ENCODE measurements at places on chromosomes 3 and 15.

DNA sequence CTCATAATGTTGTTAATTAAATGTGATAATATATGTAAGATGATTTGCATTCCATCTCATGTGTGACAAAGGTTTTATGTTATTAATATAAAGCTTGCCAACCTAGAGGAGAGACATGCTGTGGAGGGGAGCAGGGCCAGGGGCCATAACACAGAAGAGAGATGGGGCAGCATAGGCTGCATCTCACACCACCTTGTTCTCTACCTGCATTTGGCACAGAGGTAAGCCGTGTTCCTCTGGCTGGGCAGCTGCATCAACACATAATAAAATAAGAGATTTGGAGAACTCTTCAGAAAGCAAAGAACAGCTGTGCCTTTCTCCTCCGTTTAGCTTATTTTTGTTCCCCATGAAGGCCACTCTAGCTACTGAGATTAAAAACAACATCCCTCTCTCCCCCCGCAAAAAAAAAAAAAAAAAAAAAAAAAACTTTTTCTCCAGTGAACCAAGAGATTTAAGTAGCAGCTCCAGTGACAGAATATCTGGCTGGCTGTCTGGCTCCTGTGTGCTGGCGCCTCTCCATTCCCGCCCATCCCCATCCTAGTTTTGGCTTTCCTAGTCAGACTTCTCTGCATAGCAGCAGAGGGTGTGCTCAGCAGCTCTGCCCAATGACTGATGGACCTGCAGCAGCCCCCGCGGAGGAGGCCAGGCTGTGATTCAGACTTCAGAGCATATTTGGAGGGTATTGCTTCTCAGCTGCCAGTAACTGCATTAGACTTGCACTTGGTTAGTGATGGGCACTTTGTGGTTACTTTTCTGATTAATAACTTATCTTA lies 52.2 kb upstream of the STXBP5L start:
- DNase-seq, result no peak

DNA sequence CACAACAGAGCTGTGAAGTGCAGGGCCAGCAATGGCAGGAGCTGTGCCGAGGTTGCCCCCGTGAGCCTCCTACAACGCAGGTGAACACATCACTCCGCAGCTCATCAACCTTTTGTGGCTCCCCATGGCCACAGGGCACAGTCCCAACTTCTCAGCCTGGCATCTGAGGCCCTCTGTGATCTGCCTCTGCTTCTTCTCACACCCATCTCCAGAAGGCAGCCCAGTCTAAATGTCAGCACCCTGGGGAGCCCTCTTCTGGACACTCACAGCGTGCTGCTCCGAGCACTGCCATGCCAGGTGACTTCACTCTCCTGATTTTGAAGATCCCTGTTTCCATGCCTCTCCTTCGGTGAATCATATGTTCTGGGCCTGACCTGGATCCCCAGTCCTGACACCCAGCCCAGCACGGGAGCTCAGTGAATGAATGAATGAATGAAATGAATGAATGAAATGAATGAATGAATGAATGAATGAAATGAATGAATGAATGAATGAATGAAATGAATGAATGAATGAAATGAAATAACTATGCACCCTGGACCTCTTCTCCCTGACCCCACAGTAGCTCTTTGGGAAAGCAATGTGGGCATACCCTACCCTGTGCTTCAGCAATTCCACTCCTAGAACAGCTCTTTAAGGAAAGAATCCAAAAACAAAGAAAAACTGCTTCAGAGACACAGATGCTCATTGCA lies 17.9 kb upstream of the SKIC8 start:
- no peak for DNase-seq

DNA sequence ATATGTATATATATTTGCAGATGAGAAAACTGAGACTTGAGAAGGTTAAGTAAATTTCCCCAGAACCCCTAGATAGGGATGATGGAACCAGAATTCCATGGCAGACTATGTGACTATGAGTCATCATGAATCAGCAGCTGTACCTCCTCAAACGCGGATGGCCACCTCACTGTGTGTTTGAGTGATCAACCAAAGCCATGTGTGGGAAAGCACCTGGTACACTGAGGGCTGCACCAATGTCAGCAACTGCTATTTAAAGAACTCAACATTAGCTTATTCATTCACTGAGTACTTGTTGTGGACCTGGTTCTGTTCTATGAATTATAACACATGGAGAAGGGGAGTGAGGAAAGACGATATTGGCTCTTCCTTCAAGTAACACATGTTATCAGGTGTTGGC lies 377.0 kb downstream of the GAP43 start:
- no peak for DNase-seq

DNA sequence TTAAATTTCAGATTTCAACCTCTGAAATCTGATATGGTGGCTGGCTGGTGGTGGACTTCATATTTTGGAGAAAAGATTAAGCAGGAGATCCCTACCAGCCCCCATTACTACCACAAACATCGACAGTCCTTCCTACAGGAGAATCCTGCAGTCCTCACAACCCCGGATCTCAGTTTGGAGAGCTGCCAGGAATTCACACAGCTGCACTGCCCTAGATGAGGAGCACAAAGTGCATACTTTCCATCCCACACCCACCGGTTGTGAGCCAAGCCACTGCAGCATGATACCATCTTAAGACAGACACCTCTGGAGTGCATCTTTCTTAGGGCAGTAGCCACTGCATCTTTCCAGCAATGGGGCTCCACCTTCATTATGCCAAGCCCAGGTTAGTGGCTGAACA lies 185.5 kb upstream of the GPR149 start:
- DNase-seq, result peak; percentile 1

GRCh38 chr15:89203705-89204273 lies 17.6 kb downstream of the RLBP1 start:
- no peak for DNase-seq

DNA sequence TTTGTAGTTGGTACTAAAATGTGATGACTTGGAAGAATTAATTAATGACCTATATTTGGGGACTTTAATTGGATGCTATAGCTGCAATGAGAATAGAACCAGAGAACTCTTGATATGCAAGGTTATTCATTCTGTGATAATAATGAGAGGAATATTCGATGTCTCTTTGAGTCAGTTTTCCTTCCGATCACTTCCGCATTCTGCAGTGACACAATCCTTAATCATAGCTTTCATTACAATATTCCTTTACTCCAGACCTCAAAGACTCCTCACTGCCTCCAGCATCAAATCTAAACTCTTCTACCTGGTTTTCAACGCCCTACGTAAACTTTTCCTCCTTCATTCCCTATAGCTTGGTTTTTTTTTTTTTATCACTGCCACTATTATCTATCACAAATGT lies 21.6 kb downstream of the B3GNT5 start:
- no peak for DNase-seq
